T-cell (primary cell): ENCODE measurements at places on chromosomes 1 and 21. TPM values are rescaled to one million over a fixed set of nuclear protein-coding genes. Genes with fewer than 3 reads are reported as not detected.

The HEYL gene
- 0.15 TPM for total RNA-seq

The B3GALT2 gene
- total RNA-seq: 3.4 TPM

The ITPKB gene
- total RNA-seq: 174 TPM

The LRRIQ3 gene
- 3.4 TPM for total RNA-seq

The FCRL5 gene
- 0.98 TPM for total RNA-seq

- no peaks in the 10 kb centered on the region for H3K36me3 ChIP-seq
- DNase-seq: no peak
- no peak overlapping the region for H3K27ac ChIP-seq
- H3K27me3 ChIP-seq: no peaks in the 10 kb centered on the region
These were observed 15.9 kb downstream of the NUF2 start for GRCh38 chr1:163337631-163338030.

DNA sequence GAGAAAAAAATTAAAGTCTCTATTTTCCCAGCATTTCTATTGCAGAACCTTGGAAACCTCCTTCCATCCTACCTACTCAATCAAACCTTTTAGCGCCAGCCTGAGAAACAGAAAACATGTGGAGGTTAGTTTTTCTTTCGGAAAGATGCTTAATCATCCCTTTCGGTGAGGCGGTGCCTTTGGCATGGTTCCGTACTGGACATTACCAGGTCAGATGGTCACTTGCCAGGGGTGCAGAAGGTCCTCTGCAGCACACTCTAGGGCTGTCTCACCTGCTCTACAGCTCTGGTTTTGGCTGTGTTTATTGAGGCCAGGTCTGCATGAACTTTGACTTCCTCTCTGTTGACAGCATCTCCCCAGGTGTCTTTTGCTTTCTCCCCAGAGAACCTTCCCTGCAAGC is 121.5 kb downstream of the PLD5 start:
- H3K27me3 ChIP-seq: no peaks in the 10 kb centered on the region
- no peak overlapping the region for H3K4me3 ChIP-seq
- no peak for DNase-seq

GRCh38 chr1:161733526-161733925 is 12.2 kb downstream of the FCRLB start:
- no peaks in the 10 kb centered on the region for H3K27me3 ChIP-seq
- DNase-seq: no peak
- H3K27ac ChIP-seq: no peak overlapping the region
- no peak overlapping the region for H3K4me3 ChIP-seq

DNA sequence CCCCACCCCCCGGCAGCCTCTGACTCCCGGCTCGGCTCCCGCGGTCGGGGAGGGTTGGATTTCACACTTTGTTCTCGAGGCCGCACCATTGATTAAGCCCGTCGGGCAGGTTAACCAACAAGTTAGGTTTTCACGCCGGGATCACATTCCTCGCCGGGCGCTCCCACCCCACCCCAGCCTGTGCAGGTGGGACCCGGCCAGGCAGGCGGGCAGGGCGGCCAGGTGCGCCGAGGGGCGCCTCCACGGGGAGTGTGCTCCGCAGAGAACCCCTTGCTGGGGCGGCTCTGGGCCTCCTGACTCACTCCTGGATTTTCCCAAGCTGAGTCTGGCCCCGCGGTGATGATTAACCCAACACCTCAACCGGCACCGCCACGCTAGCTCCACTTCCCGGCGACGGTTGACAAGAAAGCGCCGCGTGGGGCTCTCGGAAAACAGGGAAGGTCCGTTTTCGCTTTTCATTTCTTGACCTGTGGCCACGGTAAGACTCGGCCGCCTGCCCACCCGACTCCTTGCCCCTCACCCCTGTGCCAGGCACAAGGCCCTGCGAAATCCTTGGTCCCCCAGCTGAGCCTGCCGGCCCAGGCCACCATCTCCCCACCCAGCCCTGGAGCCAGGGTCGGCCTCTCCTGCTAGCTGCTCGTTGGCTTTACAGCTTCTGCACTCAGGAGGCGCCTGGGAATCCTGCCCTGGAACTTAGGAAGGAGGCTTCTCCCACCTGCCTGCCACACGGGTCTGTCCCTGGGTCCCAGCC is 8.8 kb upstream of the TTLL10 start:
- H3K27me3 ChIP-seq: peaks cover 40% of the 10 kb centered on the region
- H3K4me1 ChIP-seq: peaks cover 1% of the 10 kb centered on the region
- DNase-seq: no peak
- no peak overlapping the region for H3K4me3 ChIP-seq
- H3K36me3 ChIP-seq: no peaks in the 10 kb centered on the region
- no peak overlapping the region for H3K27ac ChIP-seq

GRCh38 chr1:187641907-187642306 is 813.2 kb downstream of the PLA2G4A start:
- no peak overlapping the region for H3K4me3 ChIP-seq
- DNase-seq: no peak
- H3K4me1 ChIP-seq: no peaks in the 10 kb centered on the region
- no peak overlapping the region for H3K27ac ChIP-seq
- H3K27me3 ChIP-seq: no peaks in the 10 kb centered on the region
- H3K36me3 ChIP-seq: no peaks in the 10 kb centered on the region

DNA sequence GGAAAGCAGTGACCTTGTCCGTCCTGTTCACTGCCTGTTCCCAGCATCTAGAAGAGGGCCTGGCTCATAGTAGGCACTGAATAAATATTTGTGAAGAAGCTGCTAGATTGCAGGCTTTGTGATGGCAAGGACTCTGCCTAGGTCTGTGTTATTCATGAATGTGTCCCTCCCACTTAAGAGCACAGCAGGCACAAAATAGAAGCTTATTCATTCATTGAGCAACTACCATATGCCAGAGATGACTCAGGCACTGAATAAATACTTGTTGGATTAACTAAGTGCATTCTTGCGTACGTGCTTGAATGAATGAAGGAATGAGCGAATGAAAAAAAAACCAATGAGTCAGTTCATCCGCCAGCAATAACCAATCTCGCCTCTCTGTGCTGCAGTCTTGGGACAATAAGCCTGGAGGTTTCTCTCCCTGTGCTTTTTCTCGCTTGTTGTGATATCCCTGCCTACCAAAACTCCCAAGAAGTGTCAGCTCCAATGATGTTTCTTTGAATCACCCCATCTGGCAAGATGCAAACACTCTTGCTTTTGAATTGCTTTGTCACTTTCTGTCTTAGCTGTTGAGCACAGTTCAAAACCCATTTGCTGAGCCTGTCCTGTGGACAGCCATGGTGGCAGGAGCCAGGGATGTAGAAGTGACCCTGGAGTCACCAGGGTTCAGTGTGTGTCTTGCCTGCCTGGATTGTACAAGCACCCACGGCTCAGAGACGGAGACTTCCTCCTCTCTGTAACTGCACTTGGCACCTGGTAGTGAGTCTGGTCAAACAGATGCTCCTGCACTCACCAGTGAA is 143.9 kb downstream of the KAZN start:
- no peaks in the 10 kb centered on the region for H3K4me1 ChIP-seq
- H3K27me3 ChIP-seq: no peaks in the 10 kb centered on the region
- DNase-seq: no peak
- H3K36me3 ChIP-seq: no peaks in the 10 kb centered on the region

DNA sequence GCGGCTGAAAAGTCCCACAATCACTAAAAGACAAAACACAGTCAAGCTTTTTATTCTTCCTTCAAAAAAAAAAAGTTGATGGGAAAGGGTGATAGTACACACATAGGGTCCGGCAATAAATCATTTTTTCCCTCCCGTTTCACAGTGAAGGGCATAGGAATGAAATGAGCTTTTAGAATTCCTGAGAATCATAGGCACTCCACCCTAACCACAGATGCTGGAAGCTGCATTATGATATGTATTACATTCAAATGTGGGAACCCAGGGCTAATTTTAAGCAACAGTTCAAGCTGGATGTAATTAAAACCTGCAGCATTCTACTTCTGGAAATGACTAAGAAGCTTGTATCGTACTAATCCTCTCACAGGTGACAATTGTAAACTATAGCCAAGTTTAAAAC is 75.7 kb upstream of the KCNJ15 start:
- DNase-seq: no peak
- no peak overlapping the region for H3K27ac ChIP-seq
- H3K4me1 ChIP-seq: no peaks in the 10 kb centered on the region

DNA sequence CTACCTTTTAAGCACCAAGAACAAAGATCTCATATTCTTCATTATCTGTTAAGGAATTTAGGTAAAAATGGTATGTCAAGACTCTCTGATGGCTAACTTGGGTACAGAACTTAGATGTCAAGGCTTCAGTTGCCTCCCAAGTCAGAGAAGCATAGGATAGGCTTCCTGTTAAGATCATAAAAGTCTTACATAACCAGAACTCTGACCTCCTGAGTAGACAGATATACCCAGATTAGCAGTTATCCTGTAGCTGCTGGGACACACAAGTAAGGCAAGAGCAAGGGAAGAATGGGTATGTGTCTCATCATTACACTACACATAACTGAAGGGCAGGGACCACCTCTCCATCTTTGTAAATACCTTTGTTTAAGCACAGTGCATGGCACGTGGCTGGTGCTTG is 15.4 kb upstream of the KLHL12 start:
- no peaks in the 10 kb centered on the region for H3K27me3 ChIP-seq

DNA sequence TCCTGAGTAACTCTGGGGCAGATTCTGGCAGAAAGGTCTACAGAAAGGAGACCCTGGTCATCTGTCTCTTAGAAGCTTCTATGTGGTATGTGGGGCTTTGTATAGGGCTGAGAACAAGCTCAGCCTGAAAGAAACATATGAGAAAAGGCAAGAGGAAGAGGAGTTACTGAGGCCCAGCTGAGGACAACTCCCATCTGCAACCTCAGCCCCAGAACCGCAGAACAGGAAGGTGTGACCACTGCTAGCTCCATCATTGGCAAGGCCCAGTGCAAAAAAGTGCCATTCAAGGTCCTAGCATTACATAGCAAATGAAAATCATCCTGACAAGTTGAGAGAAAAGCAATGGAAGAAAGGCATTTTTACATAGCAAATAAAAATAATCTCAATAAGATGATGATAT is 503.8 kb downstream of the NPHP4 start:
- H3K4me3 ChIP-seq: no peak overlapping the region
- H3K4me1 ChIP-seq: no peaks in the 10 kb centered on the region
- H3K36me3 ChIP-seq: no peaks in the 10 kb centered on the region
- H3K27me3 ChIP-seq: peaks cover 22% of the 10 kb centered on the region

GRCh38 chr1:20080441-20081352 is 10.7 kb downstream of the PLA2G5 start:
- DNase-seq: no peak
- H3K4me3 ChIP-seq: no peak overlapping the region
- no peaks in the 10 kb centered on the region for H3K36me3 ChIP-seq
- H3K27me3 ChIP-seq: no peaks in the 10 kb centered on the region
- no peak overlapping the region for H3K27ac ChIP-seq

GRCh38 chr1:240285540-240285939 is 193.9 kb downstream of the FMN2 start:
- DNase-seq: no peak
- H3K27me3 ChIP-seq: no peaks in the 10 kb centered on the region
- no peak overlapping the region for H3K27ac ChIP-seq
- no peak overlapping the region for H3K4me3 ChIP-seq
- no peaks in the 10 kb centered on the region for H3K4me1 ChIP-seq
- H3K36me3 ChIP-seq: no peaks in the 10 kb centered on the region

- no peak overlapping the region for H3K27ac ChIP-seq
- no peak overlapping the region for H3K4me3 ChIP-seq
- no peak for DNase-seq
- H3K4me1 ChIP-seq: no peaks in the 10 kb centered on the region
These were observed 37.2 kb downstream of the SCCPDH start for GRCh38 chr1:246761396-246761795.
